Hippocampal formation (tissue), 2 donors: ENCODE measurements at places on chromosomes 13 and 19.

- no peak for DNase-seq
Measured at GRCh38 chr13:101892296-101892695, 439.8 kb downstream of the ITGBL1 start.

DNA sequence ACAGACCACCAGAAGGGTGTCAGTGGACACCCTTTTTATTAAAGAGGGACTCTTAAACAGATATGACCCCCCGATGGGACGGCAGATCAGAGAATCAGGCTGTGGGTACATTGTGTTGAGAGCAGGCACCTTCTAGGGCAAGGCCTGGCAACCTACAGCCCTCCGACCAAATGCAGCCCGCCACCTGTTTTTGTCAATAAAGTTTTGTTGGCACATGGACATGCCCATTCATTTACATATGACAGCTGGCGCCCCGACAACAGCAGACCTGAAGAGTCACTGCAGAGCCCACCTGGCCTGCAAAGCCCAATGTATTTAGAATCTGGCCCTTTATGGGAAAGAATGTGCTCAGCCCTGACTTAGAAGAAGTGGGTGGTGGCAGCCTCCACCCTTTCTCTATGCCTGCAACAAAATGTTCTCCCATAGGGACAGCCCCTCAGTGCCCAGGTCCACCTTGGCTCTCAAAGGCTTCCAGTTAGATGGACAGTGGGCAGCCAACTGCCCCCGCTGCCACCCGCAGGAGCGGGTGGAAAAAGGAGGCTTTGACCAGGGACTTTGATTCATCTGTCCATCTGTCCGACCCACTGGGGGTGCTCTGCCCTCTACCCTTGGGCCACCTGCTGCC lies 184.9 kb downstream of the PTPRS start:
- DNase-seq: no peak

DNA sequence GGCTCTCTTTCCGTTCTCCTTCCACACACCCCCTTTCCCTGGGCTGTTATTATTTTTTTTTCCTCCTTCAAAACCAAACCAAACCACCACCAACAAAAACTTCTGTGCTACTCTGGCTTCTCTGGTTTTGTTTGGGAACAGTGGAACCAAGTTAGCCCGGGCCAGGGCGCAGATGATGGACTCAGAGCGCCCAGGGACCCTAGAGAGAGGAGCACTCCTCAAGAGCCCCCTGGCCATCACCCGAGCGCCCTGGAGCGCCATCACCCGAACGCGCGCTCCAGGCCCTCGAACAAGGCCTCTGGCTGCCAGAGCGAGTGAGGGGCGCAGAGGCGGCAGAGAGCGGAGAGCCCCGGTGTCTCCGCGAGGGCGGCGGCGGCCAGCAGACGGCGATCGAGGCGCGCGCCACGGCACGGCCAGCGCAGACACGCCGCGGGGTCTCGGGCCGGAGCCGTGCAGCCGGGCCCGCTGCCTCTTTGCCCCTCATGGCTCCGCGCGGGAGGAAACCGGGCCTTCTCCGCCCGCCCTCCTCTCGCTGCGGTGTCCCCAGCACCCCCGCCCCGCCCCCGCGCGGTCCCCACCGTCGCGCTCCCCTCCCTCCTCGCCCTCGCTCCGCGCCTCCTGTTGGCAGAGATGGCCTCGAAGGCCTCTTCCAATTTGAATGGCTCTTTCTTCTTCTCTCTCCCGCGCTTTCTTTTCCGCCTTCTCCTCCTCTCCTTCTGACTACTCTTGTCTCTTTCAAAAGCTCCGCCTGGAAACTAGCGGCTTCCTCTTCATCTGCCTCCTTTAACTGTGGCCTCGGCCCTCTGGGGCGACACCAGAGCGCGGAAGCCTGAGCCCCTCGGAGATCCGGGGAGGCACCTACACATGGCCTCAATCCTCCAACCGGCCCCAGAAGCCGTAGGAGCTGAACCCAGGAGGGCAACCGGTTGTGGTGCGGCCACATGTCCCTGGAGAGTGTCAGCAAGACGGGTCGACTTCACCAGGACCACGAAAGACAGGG lies 4.1 kb upstream of the SOX1 start:
- no peak for DNase-seq

GRCh38 chr19:4712771-4713170 lies 10.9 kb downstream of the DPP9 start:
- no peak for DNase-seq

DNA sequence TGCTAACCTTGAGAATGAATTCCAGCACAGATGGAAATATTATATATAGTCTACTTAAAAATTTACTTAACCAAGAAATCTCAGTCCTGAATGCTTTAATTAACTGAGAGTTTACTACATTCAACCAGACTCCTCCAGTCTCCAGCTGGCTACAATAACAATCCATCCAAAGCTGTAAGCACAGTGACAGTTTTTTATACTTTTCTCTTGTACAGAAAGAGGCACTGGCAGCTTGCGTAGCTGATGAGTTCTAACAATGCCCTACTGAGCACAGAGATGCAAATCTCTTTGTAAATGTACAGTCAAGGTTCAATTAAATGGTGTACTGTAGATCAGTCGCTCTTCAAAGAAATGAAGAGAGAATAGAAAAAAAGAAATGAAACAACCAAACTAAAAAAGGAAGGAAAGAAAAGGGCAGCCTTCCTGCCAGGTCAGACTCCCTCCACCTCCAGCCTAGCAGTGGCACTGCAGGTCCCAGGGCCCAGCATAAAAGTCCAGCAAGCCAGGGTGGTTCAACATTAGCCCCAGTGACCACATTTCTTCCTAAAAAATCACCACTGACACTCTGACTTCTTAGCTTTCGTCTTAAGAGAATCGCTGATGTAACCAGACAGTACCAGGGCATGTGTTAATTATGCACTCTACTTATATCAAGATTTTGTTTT lies 88.4 kb downstream of the SACS start:
- no peak for DNase-seq

DNA sequence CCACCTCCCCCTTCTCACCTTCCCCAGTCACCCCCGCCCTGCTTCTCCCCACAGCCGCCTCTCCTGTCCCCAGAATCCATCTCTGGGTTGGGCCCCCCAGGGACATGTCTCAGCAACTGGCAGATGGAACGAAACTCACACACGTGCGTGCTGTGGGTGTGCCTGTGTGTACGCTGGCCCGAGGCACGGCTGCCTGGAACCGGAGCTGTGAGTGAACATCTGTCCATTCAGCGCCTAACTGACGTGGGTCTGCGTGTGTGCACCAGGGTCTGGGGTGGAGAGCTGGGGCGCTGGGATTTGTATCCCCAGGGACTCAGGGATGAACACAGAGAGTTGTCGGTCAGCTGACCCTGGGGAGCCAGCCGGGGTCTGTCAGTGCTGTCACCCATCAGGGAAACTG lies 752 bp upstream of the HAS1 start:
- no peak for DNase-seq

GRCh38 chr19:17484520-17485185 lies 14.3 kb downstream of the SLC27A1 start:
- no peak for DNase-seq

DNA sequence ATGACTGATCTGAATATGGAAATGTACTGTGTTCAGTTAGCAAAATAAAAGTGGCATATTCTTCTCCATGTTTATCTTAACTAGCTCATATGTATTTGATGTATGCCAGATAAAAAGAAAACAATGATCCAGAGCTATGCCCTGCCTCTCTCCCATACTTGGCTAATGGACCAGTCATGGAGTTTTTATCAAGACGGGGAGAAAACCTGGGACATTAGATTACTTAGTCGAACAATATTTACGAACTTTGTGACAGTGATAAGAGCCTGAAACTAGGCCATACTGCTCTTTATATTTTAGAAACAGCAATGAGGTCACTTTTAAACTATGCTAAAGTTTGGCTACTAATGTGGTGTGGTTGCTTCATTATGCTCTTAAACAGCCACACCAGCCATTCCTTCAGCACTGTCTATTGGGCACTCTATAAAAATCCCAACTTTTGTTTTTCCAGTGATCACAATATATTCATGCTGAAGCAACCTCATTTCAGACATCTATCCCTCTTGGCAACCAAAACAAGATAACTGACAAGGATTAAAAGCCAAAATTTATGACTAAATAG lies 265.0 kb downstream of the FGF14 start:
- no peak for DNase-seq

GRCh38 chr19:30376826-30377425 lies 4.7 kb downstream of the ZNF536 start:
- no peak for DNase-seq

DNA sequence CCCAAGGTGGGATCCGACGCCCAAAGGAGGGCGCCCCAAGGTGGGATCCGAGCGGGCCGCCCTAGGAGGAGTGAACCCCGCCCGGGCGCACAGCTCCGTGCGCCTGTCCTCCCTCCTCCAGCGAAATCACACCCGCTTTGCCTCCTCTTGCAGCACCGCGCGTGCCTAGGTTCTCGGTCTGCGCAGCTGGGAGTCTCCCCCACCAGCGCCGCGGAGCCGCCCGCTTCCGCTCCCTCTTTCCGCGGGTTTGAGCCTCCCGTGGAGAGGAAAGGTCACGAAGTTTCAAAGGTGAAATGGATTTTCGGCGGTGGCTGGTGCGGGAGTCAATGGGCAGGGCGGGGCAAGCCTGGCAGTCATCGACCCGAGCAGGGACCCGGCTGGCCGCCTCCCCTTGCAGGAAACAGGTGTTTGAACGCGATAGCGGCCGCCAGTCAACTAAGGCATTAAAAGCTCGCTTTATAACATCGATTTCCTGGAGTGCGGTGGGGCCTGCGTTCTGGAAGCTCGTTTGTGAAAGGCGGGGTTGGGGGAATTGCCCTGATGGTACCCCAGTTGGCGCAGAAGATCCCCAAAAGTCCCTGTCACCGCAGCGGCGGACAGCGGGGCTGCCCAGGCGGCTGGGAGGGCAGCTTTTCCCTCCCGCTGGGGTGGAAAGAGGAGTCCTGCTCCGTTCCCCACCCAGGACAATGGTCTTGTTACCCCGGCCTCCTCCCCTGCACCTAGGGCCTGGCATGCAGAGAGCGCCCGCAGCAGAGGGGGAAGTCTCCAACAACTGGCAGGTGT lies 9.0 kb upstream of the SOX1 start:
- no peak for DNase-seq

DNA sequence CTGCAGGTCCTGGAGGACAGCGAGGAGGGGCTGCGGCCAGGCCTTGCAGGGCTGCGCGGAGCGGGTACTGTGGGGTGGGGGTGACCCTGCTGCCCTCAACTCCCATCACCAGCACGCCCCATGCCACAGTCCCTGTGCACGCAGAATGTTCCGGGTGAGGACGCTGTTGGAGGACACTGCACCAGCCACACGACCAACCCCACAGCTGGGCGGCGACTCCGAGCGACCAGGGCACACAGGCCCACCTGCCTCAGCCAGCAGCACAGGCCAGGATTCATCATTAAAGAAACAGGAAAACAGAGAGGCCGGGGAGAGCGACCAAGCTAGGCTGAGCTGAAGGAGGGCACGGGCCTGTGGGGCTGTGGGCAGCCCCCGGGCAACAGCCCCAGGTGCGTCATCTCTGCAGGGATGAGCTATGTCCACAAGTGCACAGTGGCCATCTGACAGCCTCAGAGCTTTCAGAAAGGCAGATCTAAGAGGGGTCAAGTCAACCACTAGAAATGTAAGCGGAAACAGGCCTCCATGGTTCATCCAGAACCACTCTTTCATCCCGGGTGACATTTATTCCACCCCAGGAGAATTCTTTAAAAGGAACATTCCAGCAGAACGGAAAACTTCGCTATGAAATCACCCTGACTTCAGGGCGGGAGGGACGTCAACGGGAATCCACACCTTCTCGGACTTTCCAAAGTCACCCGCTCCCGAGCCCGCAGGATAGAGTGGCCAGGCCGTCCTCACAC lies 1.5 kb downstream of the GAS6 start:
- DNase-seq: no peak

GRCh38 chr13:44273991-44274770 lies 99.4 kb upstream of the SERP2 start:
- DNase-seq: no peak
